ENCODE measurements at places on chromosomes 7 and 10.

DNA sequence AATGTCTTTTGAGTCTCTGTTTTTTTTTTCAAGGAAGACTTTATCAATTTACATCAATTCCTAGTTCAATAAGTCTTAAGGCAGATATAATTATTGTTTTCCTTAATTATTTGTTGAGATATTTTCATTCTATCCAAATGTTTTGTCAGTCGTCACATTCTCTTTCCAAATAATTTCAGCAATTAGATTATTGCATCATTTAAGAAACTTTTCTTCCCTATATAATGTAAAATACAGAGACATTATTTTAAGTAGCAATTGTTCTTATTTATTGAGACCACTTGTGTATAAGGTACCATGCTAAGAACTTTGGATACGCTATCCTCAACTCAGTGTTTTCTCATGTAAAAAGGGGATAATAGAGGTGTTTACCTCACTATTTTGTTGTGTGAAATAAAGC lies 38.1 kb upstream of the GNAT3 start:
- DNase-seq, result no peak

GRCh38 chr10:78278058-78278404 lies 244.4 kb downstream of the RPS24 start:
- no peak for DNase-seq

DNA sequence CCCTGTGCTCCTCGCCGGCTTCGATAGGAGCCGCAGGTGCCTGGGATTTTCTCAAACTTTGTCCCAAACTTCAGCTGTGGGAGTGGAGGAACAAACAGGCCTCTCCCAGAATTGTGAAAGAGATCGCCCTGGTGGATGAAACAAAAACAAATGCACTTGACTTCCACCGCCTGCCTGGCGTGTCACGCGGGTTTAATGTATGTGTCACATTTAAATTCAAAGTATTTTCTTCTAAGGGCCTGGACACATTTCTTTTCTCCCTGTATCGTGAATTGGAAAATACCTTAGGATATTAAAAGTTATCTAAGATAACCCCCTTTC lies 694 bp upstream of the WASL start:
- peak; percentile 57 for DNase-seq

DNA sequence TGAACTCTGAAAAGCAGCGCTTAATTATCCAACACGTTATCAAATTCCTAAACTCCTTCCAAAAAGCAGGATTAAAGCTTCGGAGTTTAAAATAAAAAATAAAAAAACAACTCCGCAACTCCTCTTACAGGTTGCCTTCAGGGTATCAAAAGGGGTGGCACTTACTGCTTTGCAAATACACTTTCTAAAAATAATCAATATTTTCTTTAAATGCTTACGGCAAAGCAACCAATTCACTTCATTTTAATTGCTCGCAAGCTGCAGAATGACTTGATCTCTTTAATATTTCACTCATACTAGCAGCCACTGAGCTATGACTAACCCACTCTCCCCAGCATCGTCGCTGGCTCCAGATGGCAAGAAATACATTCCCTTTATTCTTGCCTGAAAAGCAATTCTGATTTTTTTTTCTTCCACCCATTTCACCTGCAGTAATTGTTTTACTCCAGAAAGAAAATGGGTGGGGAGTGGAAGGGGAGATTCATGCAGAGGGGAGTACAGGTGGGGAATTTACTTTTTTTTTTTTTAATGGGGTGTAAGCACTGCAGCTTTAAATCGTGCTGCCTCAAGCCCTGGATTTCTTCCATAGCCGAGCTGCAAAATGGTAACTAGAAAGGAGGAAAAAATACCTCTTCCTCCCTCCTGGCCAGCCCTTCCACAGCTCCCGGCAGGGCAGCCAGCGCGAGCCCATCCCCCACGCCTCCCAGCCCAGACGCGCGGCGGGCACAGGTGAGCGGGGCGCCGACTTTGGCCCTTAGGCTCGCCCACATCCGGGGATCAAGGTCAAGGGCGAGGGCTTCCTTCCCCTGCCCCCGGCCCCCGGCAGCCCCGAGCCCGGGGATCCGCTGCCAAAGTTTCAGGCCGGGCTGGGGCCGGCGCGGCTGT lies 54.2 kb upstream of the FHIP2A start:
- peak; percentile 20 for DNase-seq

- no peak for DNase-seq
Measured at GRCh38 chr7:139203992-139204391, 27.0 kb upstream of the UBN2 start.

DNA sequence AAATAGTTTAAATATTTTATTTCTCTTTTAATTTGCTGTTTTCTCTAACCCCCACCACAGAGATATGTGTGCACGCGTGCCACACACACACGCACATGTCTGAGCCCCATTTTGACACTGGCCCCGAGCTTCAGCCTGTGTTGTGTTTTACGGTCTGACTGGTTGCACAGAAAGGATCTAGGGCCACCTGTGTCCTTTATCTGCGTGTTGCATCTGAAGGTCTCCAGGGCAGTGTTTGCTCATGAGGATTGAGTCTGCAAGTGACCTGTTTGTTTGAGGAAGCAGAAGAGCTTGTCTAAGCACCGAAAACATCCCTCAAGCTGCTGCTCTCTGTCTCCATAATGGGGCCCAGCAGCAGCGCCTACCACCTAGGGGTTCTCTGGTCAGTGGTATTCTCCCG lies 266.4 kb upstream of the LYZL1 start:
- DNase-seq, result no peak

DNA sequence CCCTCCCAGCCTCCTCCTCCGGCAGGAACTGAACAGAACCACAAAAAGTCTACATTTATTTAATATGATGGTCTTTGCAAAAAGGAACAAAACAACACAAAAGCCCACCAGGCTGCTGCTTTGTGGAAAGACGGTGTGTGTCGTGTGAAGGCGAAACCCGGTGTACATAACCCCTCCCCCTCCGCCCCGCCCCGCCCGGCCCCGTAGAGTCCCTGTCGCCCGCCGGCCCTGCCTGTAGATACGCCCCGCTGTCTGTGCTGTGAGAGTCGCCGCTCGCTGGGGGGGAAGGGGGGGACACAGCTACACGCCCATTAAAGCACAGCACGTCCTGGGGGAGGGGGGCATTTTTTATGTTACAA lies 83.3 kb downstream of the PAX2 start:
- DNase-seq, result peak; percentile 53

DNA sequence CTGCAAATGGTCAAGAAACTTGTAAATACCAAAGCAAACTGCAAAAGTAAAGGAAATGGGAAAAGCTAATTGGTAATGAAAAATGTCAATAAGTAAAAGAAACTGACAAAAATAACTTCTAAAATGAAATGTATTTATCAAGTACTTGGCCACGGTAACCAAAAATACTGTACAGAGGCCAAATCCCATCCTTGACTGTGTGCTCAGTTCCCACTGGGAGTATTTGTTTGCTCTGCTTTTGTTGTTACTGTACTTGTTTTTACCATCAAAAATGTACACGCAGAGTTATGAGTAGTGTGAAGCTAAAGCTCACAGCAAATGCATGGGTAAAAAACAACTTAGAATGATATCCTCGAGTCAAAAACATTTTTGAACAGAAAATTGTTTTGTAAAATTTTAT lies 31.1 kb downstream of the ENKUR start:
- no peak for DNase-seq

- no peak for DNase-seq
Measured at GRCh38 chr7:70051726-70052125, 453.5 kb downstream of the AUTS2 start.

DNA sequence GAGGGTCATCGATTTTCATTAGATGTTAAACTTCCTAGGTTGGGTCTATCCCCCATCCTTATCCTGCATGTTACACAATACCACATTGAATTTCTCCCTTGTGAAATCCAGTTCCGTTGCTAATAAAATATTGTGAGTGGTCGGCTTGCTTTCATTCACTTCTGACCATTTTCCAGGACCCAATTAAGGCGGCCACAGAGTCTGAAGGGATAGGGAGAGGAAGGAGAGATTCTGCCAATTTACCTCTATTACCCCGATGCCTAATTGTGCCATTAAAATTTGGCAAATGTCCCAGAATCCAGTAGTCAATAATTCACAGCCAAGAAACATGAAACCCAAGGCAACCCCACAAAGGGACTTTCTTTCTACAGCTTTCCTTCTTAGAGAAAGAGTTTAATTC lies 129.9 kb downstream of the IPMK start:
- DNase-seq, result no peak

GRCh38 chr7:80860554-80860953 lies 58.3 kb downstream of the SEMA3C start:
- no peak for DNase-seq
